ENCODE measurements at places on chromosomes 5 and 9.

- no peak for DNase-seq
Measured at GRCh38 chr5:165325221-165325620, 1819.8 kb downstream of the MAT2B start.

GRCh38 chr9:124621371-124622328 lies 114.5 kb upstream of the NR5A1 start:
- DNase-seq = no peak

DNA sequence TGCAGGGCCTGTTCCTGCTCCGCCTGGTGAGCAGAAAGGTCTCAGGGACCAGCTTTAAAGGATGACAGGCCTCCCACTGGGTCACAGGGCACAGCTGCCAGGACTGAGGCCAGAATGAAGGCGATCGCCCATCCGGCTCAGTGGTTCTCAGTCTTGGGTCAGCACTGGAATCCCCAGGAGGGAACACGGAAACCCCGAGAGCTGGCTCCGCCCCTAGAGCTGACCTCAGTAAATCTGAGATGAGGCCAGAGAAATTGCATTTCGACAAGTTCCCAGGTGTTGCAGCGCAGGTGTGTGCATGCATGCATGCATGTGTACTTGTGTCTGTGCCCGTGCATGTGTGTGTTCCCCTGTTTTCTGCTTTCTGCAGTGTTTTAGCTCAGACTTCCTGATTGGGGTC lies 47.2 kb upstream of the KCNMB1 start:
- no peak for DNase-seq

GRCh38 chr9:136122425-136123383 lies 4.0 kb upstream of the TMEM250 start:
- DNase-seq = peak; percentile 45

DNA sequence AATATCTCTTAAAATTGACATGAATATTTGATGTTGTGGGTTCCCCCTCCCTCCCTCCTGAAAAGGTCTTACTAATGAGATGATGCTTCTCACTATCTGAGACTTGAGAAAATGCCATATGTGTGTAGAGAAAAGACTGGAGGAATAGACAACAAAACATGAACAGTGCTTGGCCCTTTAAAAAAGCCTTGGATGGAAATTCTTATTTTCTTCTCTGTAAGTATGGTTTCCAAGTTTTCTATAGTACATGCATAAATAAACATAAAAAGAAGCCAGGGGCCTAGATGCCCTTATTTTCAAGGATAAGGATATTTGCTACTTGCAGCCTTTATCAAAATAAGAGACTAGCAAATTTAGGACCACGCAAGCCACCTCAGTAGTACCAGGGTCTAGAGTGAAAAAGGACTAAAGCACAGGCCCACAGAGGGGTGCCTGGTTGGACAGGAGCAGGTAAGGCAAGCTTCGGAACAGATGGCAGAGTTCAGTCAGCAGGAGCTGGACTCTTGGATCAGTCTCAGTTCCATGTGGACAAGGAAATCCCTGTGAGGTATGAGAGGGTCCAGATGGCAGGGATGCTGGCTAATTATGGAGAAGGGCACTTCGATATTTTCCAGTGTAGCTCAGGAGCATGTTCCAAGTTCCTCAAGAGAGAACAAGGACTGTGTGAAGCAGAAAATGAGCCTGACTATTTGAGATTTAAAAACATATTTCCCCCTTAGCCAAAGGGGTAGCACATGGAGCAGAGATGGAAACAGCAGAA lies 4.6 kb upstream of the ANP32B start:
- no peak for DNase-seq

DNA sequence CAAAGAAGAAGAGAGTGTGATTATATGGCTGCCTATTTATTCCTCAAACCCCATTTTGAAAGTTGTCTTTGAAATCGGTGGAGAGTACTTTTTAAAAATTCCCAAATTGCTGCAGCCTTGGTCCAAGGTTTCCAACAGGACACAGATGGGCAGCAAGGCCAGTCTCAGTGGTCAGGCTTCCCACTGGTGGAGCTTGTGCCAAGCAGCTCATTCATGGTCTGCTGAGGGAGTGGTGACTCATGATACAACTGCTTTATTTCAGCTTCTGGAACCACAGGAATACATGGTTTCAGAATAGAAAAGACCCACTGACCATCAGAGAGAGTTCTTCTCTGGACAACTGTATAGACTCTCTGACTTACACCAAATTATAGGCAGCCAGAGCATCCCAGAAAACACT lies 673.1 kb upstream of the KLF4 start:
- DNase-seq = no peak

Measured in NCI-H510A treated with DMSO at 0.1 percent for 48 hours (cell line).